ENCODE measurements at places on chromosomes 2 and 18.

GRCh38 chr18:6732952-6733351 lies 3.4 kb downstream of the ARHGAP28 start:
- no peak for DNase-seq

- no peak for DNase-seq
Observed at GRCh38 chr2:217418544-217418943, 558.7 kb upstream of the TNP1 start.

DNA sequence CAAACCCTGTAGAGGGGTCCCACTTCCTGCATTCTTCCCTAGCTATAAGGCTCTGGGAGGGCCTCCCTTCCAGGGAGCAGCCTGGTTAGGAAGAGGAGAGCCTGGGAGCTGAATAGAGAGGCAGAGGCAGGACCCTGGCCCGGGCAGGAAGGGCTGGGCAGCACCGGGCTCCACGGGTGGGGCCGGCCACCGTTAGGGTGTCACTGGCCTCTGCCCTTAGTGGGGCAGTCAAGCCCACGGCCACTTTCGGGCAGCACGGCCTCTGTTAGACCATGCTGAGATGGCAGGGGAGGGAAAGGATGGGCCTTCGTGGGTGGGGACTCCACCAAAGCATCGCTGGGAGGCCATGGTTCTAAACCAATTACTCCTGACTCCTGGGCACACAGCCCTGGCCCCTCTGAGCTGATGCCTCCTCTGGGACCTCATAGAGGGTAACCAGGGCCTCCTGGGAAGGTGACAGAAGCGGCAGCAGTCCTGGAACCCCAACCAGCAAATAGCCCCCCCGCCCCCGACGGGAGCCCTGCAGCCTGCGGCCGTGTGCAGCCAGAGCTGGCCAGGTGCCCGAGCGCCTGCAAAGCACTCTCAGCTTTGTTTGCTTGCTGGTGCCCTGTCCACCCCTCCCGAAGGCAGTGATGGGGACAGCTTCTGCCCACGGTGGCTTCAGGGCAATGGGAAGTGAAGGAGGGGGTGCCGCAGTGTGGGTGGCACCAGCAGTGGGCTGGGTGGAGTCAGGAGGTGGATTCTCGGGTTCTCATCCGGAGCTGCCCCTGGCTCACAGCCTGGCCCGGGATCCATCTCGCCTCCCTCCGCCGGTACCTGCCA lies 16.3 kb upstream of the HPCAL1 start:
- no peak for DNase-seq

DNA sequence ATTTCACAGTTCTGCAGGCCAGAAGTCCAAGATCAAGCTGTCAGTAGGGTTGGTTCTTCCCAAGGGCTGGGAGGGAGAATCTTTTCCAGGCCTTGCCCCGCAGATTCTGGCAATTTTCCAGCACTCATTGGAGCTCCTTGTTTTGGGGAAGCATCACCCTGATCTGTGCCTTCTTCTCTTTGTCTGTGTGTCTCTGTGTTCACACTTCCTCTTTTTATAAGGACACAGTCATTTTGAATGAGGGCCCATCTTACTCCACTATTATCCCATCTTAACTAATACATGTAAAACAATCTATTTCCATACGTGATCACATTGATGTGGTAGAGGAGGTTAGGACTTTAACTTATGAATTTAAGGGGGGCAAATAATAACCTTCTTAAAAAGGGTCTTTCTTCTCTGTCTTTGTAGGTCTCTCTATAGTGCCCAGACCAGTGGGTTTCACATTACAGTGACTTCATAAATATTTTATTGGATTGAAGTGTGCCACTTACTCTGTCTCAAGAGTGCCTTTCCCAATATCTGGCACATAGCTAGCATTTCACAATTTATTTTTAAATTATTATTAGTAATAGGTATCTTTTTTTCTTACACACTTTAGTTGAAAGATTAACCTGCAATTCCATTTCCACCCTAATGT lies 68.9 kb upstream of the CBLN2 start:
- no peak for DNase-seq

GRCh38 chr2:159904959-159905305 lies 106.9 kb upstream of the CD302 start:
- no peak for DNase-seq

DNA sequence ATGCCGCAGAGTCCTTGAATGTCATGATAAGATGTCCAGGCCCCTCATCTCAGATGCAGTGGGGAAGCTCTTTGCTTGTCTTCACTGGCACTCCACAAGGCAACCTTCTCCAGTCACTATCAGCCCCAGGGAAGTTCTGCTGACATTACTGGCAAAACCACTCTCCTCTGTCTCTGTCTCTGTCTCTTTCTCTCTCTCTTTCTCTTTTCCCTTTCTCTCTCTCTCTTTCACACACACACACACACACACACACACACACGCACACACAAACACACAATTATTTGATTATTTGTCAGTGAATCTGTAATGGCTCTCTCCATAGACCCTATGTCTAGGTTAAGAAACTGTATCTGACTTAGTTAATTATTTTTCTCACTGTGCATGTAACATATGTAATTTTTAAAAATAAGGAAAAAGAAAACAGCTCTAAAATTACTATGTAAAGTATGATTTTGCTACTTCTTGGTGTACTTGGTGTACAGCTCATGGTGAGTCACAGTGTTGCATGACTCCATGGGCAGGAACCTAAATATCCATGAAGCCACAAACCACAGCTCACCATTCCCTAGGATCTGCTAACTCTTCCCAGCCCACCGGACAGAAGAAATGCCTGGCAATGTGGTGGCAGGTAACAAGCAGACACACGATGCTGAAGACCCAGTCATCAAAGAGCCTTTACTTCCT lies 594.9 kb upstream of the ID2 start:
- DNase-seq = no peak

- DNase-seq = no peak
Observed at GRCh38 chr18:55489034-55489986, 98.7 kb downstream of the TCF4 start.

- no peak for DNase-seq
Observed at GRCh38 chr2:100011272-100011731, 131.1 kb downstream of the AFF3 start.

DNA sequence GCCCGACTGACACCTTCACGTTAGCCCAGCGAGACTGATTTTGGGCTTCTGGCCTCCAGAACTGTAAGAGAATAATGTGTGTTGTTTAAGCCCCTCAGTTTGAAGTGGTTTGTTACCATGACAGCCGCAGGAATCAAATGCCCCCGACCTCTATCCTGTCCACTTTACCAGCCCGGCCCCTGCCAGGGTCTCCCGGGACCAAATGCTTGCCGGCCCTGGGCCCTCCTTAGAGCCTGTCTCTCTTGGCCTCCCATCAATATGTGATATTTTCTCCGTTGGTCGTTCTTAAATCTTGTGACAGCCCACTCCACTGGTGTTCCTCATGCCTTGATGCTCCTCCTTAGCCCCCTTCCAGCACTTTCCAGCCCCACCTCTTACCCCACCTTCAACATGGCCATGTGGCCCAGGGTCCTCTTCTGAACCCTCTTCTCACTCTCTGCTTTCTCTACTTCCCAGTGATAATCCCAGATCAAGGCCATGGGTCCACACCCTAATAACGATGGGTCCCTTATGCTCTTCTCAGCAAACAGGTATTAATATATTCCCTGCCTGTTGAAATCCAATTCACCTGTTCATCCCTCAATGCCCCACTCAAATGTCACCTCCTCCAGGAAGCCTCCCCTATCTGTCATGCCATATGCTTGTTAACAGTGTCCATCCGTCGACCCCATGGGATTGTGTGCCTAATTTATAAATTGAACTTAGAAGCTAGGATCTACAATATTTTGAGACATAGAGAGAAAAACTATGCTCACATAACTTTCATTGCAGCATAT lies 192.8 kb downstream of the ZFP36L2 start:
- DNase-seq = no peak

- DNase-seq = no peak
Observed at GRCh38 chr2:2582998-2583545, 252.0 kb upstream of the MYT1L start.

- no peak for DNase-seq
Observed at GRCh38 chr18:77124452-77124922, 8.1 kb downstream of the MBP start.

- no peak for DNase-seq
Observed at GRCh38 chr2:9205486-9205885, 1.1 kb upstream of the ASAP2 start.

DNA sequence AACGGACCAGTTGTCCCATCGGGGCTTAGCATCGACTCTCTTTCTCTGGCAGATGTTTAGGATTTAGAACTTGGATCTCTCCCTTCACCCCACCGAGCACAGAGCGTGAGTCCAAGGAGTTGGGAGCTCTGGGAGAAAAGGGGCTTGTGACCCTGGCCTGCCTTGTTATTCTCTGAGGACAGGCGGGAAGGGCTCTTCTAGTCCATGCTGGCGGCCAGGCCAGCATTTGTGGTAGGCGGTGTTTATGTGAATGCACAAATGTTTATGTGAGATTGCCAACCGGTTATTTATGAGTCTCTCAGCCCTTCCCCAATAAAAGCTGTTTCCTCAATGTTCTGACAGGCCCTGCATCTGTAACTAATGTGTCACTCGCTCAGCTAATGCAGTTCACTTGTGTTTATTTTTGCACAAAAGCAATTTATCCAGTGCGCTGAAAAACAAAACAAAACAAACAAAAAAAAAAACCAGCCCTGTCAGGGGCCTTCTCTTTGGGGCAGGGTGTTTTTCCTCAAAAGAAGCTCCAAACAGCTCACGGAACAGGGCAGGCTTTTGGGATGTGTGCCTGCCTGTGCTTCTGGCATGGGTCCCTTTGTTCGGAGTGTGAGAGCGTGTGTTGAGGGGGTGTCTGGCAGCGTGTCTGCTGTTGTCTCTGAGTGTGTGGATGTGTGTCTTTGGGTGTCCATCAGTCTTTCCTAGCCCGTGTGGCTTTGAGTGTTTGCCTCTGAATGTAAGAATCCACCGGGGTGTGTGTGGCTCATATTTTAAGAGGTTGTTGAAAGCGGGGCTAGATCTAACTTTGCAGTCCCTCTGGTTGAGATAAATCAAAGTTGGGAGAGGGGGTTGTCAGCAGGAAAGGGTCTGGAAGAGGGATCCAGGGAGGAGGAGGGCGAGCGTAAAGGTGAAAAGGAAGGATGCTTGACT lies 52.8 kb upstream of the HAAO start:
- DNase-seq = peak; percentile 88

DNA sequence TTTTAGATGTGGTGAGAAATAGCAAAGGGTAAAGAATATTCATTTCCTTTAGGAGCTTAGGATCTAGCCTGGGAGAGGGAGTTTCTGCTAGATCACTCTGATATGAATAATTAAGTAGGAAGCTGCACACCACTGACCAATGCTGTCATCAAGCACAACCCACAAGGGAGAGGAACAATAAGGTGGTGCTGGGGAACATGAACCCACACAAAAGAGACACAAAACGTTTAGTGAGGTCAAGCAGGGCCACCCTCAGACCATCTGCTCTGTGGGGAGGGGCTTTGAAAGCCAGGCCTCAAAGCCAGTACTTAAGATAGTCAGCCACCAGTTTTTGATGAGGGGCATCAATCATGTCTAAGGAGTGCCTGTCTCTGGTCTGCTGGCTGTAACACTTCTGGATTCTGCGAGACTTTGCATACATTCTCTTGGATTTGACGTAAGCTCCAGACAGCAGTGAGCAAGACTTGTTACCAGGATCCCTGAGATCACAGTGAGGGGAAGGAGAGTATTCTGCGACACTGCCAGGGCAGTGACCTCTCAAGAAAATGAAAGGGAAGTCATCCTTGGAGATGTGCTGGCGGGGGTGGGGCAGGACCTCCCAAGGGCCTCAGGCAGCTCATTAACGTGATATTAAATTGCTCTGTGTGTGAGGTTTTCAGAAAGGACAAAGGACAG lies 127.0 kb downstream of the CCBE1 start:
- DNase-seq = no peak
